ENCODE measurements at places on chromosomes 11 and 22. TPM values are rescaled to one million over a fixed set of nuclear protein-coding genes. Genes with fewer than 3 reads are reported as not detected.

Gene RIMBP3C
- 0.68 TPM for total RNA-seq

Gene CDC45
- 3.0 TPM for total RNA-seq

Gene GRAP2
- not detected for total RNA-seq

Gene OSBP2
- total RNA-seq = 4.2 TPM

Gene ANO5
- not detected for total RNA-seq

Gene CCDC117
- 23.6 TPM for total RNA-seq

Gene SEC14L2
- total RNA-seq = 19.0 TPM

Gene IGSF9B
- total RNA-seq = 3.8 TPM

Gene APLP2
- 338 TPM for total RNA-seq

Gene OR51B2
- not detected for total RNA-seq

Gene EIF3D
- total RNA-seq = 155 TPM

Gene ZNF280B
- 2.1 TPM for total RNA-seq

Gene KRTAP5-9
- not detected for total RNA-seq

GRCh38 chr11:132289590-132290256 is 919.3 kb downstream of the NTM start:
- H3K27ac ChIP-seq = no peak overlapping the region
- no peaks in the 10 kb centered on the region for H3K4me1 ChIP-seq
- no peak overlapping the region for H3K4me3 ChIP-seq

DNA sequence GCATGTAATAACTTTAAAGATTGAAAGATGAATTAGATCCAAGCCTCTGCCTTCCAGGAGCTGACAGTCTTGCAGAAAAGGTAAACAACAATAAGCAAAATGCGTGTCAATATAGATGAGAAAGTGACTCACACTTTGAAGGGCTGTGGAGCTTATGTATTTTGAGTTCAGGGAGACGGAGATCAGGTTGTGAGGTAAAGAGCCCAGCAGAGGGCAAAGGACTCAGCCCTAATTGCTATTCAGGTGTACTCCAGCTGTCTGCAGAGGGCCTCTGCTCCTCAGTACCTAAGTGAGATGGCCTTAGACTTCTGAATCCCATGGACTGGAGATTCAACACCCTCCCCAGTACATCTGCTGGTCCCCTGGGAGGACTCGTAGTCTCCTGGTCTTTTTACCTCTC is 22.9 kb upstream of the CTR9 start:
- H3K4me1 ChIP-seq = peaks cover 6% of the 10 kb centered on the region
- DNase-seq = no peak
- H3K27me3 ChIP-seq = no peaks in the 10 kb centered on the region
- H3K27ac ChIP-seq = no peak overlapping the region

GRCh38 chr11:80595011-80595410 is 1154.2 kb upstream of the TENM4 start:
- H3K27me3 ChIP-seq = no peaks in the 10 kb centered on the region
- no peak for DNase-seq
- H3K36me3 ChIP-seq = no peaks in the 10 kb centered on the region
- H3K4me3 ChIP-seq = no peak overlapping the region

GRCh38 chr11:70029115-70029860 is 48.8 kb upstream of the ANO1 start:
- no peaks in the 10 kb centered on the region for H3K4me1 ChIP-seq
- no peak overlapping the region for H3K4me3 ChIP-seq
- DNase-seq = peak; percentile 74
- no peaks in the 10 kb centered on the region for H3K36me3 ChIP-seq
- H3K27ac ChIP-seq = no peak overlapping the region

GRCh38 chr11:61602775-61603569 is 22.1 kb upstream of the SYT7 start:
- H3K27ac ChIP-seq = no peak overlapping the region
- peaks cover 8% of the 10 kb centered on the region for H3K4me1 ChIP-seq
- DNase-seq = no peak
- no peaks in the 10 kb centered on the region for H3K36me3 ChIP-seq
- H3K27me3 ChIP-seq = peaks cover 27% of the 10 kb centered on the region

GRCh38 chr11:37502202-37502601 is 904.2 kb upstream of the RAG2 start:
- H3K27me3 ChIP-seq = no peaks in the 10 kb centered on the region
- H3K36me3 ChIP-seq = no peaks in the 10 kb centered on the region
- peaks cover 24% of the 10 kb centered on the region for H3K4me1 ChIP-seq
- H3K4me3 ChIP-seq = no peak overlapping the region
- DNase-seq = no peak

DNA sequence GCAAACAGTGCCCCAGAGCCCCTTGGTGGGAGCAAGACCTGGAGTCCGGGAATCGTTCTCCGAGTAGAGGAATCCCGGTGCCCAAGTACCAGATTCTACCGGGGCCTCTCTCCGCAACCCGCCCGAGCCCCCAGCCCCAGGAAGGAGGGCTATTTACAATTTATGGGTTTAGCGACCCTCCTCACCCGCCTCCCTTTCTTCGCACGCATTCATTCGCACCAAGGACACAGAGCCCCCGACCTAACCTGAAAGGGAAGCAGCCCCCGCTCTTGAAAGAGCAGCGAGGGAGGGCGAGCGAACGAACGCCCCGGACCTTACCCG is 628 bp downstream of the LRP4 start:
- peak overlapping the region; percentile 62 for H3K27ac ChIP-seq
- peak overlapping the region; percentile 82 for H3K4me3 ChIP-seq
- DNase-seq = no peak
- peaks cover 2% of the 10 kb centered on the region for H3K36me3 ChIP-seq
- peaks cover 71% of the 10 kb centered on the region for H3K4me1 ChIP-seq

DNA sequence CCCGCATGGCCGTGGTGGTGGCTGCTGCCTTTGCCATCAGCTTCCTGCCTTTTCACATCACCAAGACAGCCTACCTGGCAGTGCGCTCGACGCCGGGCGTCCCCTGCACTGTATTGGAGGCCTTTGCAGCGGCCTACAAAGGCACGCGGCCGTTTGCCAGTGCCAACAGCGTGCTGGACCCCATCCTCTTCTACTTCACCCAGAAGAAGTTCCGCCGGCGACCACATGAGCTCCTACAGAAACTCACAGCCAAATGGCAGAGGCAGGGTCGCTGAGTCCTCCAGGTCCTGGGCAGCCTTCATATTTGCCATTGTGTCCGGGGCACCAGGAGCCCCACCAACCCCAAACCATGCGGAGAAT is 10.9 kb upstream of the ARHGEF17 start:
- no peak for DNase-seq
- H3K27me3 ChIP-seq = peaks cover 3% of the 10 kb centered on the region
- no peak overlapping the region for H3K4me3 ChIP-seq
- peaks cover 8% of the 10 kb centered on the region for H3K4me1 ChIP-seq
- H3K27ac ChIP-seq = no peak overlapping the region
- H3K36me3 ChIP-seq = no peaks in the 10 kb centered on the region

GRCh38 chr11:113016905-113017304 is 55.7 kb downstream of the NCAM1 start:
- H3K4me3 ChIP-seq = no peak overlapping the region
- H3K4me1 ChIP-seq = peaks cover 20% of the 10 kb centered on the region
- H3K27ac ChIP-seq = no peak overlapping the region
- H3K27me3 ChIP-seq = no peaks in the 10 kb centered on the region
- DNase-seq = no peak
- H3K36me3 ChIP-seq = no peaks in the 10 kb centered on the region

GRCh38 chr11:62832336-62833234 is at the start of gene TEX54:
TSS of gene TEX54 (minus strand) at chr11:62832841.
- H3K4me1 ChIP-seq = peaks cover 33% of the 10 kb centered on the region
- peaks cover 12% of the 10 kb centered on the region for H3K36me3 ChIP-seq
- peak within 1 kb of the TSS; percentile 98 for H3K4me3 ChIP-seq
- peak within 1 kb of the TSS; percentile 100 for H3K27ac ChIP-seq
- peak; percentile 82 for DNase-seq

- no peaks in the 10 kb centered on the region for H3K4me1 ChIP-seq
- H3K36me3 ChIP-seq = peaks cover 33% of the 10 kb centered on the region
- H3K27ac ChIP-seq = no peak overlapping the region
- DNase-seq = no peak
- no peak overlapping the region for H3K4me3 ChIP-seq
Measured at GRCh38 chr11:134196756-134197155, 27.0 kb downstream of the NCAPD3 start.

DNA sequence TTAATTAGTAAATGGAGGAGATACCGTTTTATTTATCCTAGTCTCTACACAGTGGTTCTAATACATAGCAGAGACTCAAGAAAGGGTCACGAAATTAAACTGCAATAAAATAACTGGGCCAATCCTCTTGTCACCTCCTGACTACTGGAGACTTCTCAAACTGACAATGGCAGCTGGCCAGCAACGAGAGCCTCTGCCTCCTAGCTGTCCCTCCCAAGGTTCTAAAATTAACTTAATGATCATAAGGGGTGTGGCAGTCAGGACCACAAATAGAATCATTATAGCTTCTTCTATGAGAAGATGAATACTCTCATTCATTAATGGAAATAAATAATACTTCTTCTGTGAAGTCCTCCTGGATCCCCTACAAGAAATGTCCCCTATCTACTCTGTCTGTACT is 63.8 kb upstream of the APOA1 start:
- peaks cover 19% of the 10 kb centered on the region for H3K36me3 ChIP-seq
- peaks cover 3% of the 10 kb centered on the region for H3K4me1 ChIP-seq

- no peak for DNase-seq
- H3K27me3 ChIP-seq = peaks cover 36% of the 10 kb centered on the region
- peaks cover 4% of the 10 kb centered on the region for H3K36me3 ChIP-seq
- no peaks in the 10 kb centered on the region for H3K4me1 ChIP-seq
- no peak overlapping the region for H3K27ac ChIP-seq
Measured at GRCh38 chr11:2488004-2488403, 43.2 kb downstream of the KCNQ1 start.

DNA sequence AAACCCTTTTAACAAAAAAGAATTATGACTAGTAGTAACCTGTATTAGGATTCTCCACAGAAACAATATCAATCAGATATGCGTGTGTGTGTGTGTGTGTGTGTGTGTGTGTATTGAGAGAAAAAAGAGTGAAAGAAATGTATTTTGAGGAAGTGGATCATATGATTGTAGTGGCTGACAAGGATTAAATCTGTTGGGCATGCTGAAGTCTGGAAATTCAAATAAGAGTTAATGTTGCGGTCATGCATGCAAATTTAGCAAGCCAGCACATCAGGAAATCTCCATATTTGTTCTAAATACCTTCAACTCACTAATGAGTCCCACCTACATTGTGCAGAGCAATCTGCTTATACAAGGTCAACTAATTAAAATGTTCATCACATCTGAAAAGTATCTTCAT is 46.8 kb upstream of the IGLL5 start:
- no peaks in the 10 kb centered on the region for H3K4me1 ChIP-seq
- peaks cover 37% of the 10 kb centered on the region for H3K27me3 ChIP-seq
- DNase-seq = no peak
- H3K36me3 ChIP-seq = no peaks in the 10 kb centered on the region
- no peak overlapping the region for H3K4me3 ChIP-seq

- no peak overlapping the region for H3K27ac ChIP-seq
- no peaks in the 10 kb centered on the region for H3K36me3 ChIP-seq
Measured at GRCh38 chr22:23110922-23111527, 30.8 kb downstream of the RSPH14 start.

DNA sequence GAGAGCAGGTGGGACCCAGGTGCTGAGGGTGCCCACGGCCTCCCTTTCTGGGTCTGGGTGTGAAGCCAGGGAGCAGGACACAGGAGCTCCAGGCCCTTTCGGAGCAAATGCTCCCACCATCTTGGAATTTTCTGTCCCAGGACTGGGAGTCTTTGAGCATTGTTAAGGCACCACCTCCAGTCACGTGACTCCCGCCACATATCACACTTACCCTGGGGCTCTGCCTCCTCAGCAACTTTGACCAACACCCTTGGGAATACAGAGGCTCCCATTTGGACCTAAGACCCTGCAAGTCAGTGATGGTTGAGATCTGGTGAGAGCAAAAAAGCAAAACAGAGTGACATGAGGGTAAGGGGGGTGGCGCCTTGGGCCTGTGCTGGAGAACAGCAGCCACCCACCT is 35.6 kb downstream of the GNAZ start:
- no peak overlapping the region for H3K27ac ChIP-seq
- no peak for DNase-seq
- peaks cover 4% of the 10 kb centered on the region for H3K4me1 ChIP-seq
- no peak overlapping the region for H3K4me3 ChIP-seq

DNA sequence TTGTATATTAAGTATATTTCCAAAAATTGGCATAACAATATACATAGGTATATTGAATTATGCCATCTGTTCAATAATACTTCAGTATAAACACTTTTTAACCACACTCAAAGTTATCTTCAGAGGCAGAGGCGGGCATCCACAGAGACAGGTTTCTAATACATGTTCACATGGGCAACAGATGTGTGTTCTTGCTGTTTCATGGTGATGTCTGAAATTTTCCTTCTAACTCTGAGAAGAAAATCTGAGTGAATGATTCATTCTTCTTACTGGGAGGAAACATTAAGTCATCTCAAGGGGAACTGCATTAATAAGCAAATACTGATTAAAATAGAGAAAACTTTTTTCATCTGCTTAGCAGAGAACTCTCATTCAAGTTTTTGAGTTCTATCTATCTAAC is 1074.5 kb downstream of the LRRC4C start:
- no peak overlapping the region for H3K27ac ChIP-seq
- no peaks in the 10 kb centered on the region for H3K36me3 ChIP-seq
- H3K4me3 ChIP-seq = no peak overlapping the region
- H3K4me1 ChIP-seq = no peaks in the 10 kb centered on the region

- H3K4me1 ChIP-seq = no peaks in the 10 kb centered on the region
- no peak overlapping the region for H3K4me3 ChIP-seq
- no peaks in the 10 kb centered on the region for H3K36me3 ChIP-seq
- peaks cover 62% of the 10 kb centered on the region for H3K27me3 ChIP-seq
- H3K27ac ChIP-seq = no peak overlapping the region
- DNase-seq = no peak
Measured at GRCh38 chr11:19352072-19352770, 111.5 kb upstream of the E2F8 start.

DNA sequence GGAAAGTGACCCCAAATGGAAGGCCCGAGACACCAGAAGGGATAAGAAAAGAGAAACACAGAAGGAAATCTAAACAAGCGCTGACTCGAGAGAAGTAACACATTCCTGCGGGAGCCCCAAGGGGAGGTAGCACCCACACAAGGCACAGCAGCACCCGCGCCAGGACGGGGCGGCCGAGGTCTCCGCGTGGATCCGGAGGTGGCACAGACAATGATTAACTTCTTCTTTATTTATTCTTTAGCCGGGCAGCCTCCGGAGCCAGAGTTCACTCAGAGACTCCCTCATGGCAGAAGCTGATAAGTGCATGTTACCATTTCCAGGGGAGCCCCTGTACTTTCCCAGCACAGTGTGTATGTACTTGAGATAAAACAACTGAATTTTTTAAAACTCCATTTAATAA is 5.1 kb downstream of the TOLLIP start:
- peak overlapping the region; percentile 59 for H3K27ac ChIP-seq
- no peaks in the 10 kb centered on the region for H3K27me3 ChIP-seq
- DNase-seq = peak; percentile 67
- no peak overlapping the region for H3K4me3 ChIP-seq

DNA sequence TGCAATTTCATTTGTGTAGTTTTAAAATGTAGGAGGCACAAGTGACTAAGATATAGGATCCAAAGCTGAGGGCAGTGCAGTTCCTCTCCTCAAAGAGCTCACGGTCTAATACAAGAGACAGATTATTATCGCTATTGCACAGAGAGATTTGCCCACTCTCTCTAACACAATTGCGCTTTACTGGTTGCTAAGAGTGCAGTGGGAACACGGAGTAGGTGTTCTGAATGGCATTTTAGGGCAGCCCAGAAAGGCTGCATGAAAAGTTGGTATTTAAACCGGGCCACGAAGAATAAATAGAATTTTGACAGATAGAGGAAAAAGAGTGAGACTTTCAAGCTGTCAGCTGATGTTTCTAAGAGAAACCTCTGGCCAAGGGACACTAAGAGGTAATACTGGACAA is 79.5 kb downstream of the BLID start:
- peaks cover 75% of the 10 kb centered on the region for H3K4me1 ChIP-seq
- H3K27ac ChIP-seq = peak overlapping the region; percentile 77
- no peaks in the 10 kb centered on the region for H3K27me3 ChIP-seq
- no peak overlapping the region for H3K4me3 ChIP-seq
